CD4-positive, alpha-beta T cell treated with Interleukin-1 beta for 1 hour (primary cell): ENCODE measurements at places on chromosomes 3 and 15.

DNA sequence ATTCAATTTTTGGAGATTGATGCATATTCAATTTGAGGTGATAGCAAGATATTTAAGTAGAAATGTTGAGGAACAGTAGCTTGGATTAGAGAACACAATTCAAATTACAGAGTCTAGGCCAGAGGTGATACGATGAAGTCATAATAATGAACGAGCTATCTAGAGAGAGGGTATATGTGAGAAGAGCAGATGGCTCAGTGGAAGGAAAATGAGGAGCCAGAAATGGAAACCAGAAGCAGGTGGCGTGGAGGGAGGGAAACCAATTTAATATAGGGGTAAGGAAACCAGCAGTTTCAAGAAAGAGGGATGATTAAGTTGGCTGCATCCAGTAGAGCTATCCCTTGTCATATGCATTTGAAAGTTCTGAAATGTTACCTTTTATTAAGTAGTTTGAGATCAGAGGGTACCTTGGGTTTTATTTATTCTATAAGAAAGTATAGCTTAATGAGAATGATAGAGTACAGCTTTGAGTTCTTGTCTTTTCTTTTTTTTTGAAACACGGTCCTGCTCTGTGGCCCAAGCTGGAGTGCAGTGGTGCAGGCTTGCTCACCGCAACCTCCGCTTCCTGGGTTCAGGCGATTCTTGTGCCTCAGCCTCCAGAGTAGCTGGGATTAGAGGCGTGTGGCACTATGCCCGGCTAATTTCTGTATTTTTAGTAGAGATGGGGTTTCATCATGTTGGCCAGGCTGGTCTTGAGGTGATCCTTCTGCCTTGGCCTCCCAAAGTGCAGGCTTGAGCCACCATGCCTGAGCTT, 22.1 kb downstream of the NCK1 start:
- DNase-seq, result no peak

- no peak for DNase-seq
Measured at GRCh38 chr3:107775974-107776373, 253.2 kb downstream of the BBX start.

- no peak for DNase-seq
Measured at GRCh38 chr3:12267376-12268030, 21.4 kb upstream of the PPARG start.

DNA sequence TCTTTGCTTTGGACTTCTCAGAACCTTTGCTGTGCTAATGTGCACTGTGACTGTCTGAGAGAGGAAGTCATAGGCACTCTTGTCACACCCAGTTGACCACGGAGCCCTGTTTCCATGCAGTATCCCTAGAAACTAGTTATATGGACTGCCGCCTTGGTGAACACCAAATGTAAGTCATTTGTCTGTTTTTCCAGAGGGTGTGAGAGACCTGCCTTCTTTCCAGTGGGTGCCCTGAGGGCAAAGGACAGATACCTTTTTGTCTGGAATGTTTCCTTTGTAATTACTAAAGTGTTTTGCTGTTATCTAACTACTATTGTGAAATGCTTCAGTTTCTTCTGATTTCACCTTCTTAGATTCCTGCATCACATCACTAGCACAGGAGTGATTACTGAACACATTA, 91.8 kb downstream of the LARS2 start:
- DNase-seq, result no peak

- no peak for DNase-seq
Measured at GRCh38 chr15:96888764-96889163, 558.3 kb downstream of the NR2F2 start.

GRCh38 chr15:72271221-72271620, 1.1 kb downstream of the PARP6 start:
- no peak for DNase-seq
